ENCODE measurements at places on chromosomes 3 and 15. TPM values are rescaled to one million over a fixed set of nuclear protein-coding genes. Genes with fewer than 3 reads are reported as not detected.

The HEMK1 gene
- total RNA-seq, result 27.4 TPM

GRCh38 chr15:101067660-101068522 lies 148.7 kb downstream of the LRRK1 start:
- DNase-seq, result no peak

DNA sequence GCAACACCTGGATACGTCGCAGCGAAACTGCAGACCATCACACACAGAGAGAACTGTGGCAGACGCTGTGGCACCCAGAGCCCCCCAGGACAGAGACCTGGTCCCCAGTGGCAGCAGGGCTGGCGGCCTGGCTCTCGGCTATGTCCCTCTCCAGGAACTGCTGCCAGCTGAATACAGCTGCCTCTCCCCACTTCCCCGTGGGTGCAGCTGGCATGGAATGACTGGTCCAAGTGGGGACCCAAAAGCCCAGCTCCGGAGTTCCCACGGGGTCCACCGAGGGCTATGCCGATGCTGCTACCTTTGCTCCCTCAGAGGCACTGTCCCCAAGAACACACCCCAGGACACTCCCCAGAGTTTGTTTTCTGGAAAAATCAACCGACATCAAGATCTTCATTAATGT lies 67.8 kb upstream of the GATA2 start:
- no peak for DNase-seq

DNA sequence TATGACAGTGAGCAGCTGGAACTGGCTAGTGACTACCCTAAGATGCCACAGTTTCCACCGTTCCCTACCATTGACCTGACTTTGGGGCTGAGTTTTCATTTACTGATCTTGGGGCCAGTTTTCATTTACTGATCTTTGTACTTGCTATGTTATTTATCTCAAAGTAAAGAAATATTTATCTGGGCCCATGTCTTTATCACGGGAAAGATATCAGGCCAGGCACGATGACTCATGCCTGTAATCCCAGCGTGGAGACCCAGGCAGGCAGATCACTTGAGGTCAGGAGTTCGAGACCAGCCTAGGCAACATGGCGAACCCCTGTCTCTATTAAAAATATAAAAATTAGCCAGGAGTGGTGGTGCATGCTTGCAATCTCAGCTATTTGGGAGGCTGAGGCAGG lies 83.5 kb downstream of the EOMES start:
- DNase-seq, result no peak

- DNase-seq, result peak; percentile 50
These were observed 858 bp upstream of the SACM1L start for GRCh38 chr3:45688194-45688881.

DNA sequence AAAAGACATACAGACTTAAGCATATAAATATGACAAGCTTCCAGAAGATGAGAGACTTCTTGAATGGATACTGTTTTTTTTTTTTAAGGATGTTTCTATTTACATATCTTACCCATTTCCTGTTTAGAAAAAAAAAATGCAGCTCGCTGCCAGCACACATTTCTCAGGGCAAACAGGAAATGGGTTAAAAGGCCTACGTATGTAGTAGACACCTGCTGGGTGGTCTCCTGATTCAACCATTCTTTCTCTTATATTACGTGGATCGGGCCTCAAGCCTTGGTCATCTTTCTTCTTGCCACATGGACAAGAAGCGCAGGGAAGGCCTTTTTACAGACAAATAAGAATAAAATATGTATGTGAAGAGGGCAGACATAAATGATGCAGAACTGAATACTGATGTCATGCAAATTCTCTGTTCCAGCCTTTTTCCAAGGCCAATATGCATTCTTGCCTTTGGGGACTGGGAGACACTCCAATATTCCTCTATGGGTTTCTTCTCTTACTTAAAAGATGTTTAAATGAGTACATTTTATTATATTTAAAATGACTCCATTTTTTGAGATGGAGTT lies 35.0 kb upstream of the TJP1 start:
- no peak for DNase-seq

The KBTBD12 gene
- not detected for total RNA-seq

GRCh38 chr3:71725271-71725991 lies at the start of gene EIF4E3:
Gene EIF4E3, minus strand, starts transcription at chr3:71725402. Its CDS starts 35 bp downstream, at chr3:71725367.
- DNase-seq, result no peak

The ARL6IP5 gene
- total RNA-seq, result 25.9 TPM

The BOC gene
- total RNA-seq, result not detected

DNA sequence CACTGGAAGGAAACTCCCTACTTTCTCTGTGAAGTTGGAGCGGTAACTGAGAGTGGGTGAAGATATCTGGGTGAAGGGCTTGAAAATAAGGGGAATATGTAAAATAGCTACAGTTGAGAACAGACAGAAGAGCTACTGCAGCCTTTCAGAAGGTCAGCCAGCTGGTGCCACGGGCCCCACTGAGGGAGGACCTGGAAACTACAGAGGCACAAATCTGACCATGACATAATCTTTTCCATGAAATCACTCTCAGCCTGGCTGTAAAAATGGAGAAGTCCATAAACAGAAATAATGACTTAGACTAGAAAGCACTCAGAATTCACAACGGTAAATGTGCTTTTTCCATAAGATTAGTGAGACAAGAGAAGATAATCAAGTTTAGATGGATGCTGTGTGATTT lies 46.4 kb downstream of the ST3GAL6 start:
- no peak for DNase-seq

The SERPINI2 gene
- not detected for total RNA-seq

The NR2E3 gene
- not detected for total RNA-seq

DNA sequence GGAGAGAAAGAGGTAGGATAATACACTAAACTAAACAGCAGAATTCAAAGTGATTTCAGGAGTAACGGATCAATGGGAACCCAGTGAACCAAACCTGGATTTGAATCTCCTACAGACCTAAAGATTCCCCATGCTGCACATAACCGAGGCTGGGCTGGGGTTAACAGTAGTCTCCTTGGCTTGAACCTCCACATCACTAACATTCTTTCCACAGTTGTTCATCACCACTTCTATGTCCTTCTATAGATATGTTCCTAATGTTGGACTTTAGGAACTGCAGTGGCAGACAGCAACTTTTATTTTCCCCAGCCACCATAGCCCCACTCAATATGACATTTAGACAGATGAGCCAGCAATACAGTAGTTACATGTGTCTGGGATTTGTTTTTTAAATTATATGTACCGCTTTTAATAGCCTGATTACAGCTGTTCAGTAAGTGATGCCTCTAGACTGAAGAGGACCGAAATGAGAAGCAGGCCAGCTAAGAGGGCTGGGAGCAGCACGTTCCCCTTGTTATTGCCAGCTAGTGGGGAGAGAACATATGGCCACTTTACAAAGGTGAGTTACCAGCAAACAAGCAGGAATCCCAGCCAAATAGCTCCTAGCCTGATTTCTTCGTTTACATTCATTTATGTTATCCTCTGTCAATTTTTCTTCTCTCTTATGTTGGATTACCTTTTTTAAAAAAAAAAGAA lies 472.6 kb upstream of the CDIN1 start:
- no peak for DNase-seq

DNA sequence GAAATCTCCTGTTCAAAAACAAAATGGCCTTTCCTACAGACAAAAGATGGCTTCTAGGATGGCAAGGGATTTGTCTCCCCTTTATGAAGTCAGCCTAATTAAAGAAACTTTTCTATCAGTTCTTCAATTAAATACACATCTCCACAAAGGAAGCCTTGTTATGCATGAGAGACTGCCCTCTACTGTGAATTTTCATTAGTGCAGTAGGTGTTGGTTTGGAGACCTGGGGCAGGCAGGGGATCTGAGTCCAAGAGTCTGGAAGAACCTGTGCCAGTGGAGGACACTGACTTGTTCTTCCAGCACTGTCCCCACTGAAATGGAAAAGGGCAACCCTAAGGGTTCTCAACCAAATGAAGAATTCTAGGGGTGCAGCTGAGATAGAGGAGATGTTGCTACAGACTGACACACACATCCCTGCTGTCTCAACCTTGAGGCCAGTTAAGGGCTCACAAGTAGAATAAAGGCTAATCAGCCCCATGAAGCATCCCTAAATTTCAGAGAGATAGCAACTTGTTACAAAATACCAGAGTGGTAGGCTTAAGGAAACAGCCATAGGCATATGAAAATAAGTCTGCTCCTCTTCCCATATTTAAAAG lies 174.0 kb upstream of the PRICKLE2 start:
- DNase-seq, result peak; percentile 49

GRCh38 chr3:51712511-51712931 lies 5.7 kb downstream of the GRM2 start:
- no peak for DNase-seq

The STRIT1 gene
- total RNA-seq, result not detected

DNA sequence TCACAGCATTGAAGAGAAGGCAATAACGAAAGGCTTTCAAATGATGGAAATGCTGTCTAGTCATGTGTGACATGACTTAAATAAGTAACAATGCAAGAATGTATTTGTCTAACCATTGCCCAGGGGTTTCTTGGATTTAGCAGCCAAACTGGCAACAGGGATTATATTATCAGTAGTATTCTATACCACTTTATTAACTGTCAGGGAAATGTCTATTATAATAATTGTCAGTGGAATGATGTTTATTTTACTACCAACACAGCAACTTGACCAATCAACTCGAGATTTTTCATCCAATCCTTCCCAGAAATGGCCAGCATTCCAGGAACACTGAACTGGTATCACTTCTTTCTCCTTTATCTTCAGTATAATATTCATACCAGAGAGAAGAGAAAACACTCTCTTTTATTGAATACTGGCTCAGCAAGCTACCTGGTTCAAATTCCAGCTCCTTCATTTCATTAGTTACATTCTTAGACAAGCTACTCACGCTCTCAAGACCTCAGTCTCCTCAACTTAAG lies 66.2 kb downstream of the FOXP1 start:
- DNase-seq, result no peak

The MAP3K13 gene
- total RNA-seq, result 15.0 TPM

- no peak for DNase-seq
These were observed 120.2 kb upstream of the IGSF10 start for GRCh38 chr3:151581035-151581434.

GRCh38 chr3:128462931-128463330 lies 3.8 kb downstream of the DNAJB8 start:
- DNase-seq, result no peak

DNA sequence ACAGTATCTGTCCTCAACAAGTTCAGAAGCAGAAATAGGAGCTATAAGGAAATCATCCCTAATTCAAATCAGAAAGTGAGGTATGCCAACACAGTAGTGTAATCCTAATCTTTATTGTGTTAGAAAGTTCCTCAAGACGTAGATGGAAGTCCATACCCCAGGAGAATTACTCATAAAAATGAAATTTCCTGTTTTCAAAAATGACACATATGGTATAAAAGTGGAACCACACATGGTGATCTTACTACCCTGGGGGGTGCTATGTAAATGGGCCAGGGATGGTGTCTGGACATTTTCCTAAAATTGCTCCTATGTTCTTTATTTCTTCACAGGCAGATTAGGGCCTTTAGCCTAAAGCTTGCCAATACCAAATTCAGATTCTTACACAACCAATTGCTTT lies 204.1 kb downstream of the ARRDC4 start:
- no peak for DNase-seq

GRCh38 chr3:171614318-171614921 lies 154.2 kb upstream of the TNIK start:
- no peak for DNase-seq

DNA sequence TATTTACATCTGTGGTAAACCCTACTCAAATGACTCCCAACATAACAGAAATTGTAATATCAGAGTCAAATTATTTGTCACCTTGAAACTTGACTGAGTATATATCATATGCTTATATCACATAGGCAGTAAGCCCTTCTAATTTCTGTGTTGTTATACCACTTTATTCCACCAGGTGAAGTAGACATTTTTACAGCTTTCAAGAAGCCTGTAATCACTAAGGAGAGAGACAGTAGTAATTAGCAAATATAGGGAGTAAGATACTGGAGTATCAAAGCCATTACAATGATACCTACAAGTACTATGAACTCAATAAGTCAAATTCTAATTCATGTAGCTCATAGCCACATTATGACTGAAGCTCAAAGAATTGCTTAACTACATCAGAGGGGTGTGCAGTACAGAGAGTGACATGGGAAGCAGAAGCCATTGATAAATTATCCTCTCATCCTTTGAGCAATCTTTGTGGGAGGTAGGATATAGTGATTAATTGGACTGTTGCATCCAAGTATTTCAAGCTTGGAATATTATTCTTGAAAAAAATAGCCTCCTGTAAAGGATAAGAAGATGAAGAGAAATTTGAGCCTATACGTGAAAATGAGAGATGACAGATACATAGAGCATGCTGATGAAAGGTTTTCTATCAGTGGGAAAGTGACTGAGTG lies 1005.9 kb downstream of the ZPLD1 start:
- DNase-seq, result peak; percentile 2

DNA sequence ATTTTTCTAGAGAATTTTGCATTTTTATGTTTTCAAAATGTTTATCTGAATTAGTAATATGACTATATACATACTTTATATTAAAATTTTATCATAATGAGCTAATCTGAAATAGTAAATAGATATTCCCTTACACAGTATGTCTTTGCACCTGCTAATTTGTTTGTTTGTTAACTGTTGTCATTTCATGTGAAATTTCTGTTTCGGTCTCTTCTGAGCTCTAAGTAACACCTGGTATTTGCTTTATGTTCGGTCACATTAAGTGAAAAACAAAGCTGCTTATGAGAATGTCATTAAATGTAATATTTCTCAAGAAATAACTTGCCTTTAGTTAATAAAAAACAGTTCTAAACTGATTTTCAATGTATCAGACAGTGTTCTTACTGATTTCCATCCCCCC lies 61.1 kb downstream of the FNDC3B start:
- DNase-seq, result peak; percentile 63

GRCh38 chr15:79399606-79400005 lies 32.5 kb upstream of the MINAR1 start:
- DNase-seq, result no peak
